ENCODE measurements at places on chromosomes 7 and 10.

DNA sequence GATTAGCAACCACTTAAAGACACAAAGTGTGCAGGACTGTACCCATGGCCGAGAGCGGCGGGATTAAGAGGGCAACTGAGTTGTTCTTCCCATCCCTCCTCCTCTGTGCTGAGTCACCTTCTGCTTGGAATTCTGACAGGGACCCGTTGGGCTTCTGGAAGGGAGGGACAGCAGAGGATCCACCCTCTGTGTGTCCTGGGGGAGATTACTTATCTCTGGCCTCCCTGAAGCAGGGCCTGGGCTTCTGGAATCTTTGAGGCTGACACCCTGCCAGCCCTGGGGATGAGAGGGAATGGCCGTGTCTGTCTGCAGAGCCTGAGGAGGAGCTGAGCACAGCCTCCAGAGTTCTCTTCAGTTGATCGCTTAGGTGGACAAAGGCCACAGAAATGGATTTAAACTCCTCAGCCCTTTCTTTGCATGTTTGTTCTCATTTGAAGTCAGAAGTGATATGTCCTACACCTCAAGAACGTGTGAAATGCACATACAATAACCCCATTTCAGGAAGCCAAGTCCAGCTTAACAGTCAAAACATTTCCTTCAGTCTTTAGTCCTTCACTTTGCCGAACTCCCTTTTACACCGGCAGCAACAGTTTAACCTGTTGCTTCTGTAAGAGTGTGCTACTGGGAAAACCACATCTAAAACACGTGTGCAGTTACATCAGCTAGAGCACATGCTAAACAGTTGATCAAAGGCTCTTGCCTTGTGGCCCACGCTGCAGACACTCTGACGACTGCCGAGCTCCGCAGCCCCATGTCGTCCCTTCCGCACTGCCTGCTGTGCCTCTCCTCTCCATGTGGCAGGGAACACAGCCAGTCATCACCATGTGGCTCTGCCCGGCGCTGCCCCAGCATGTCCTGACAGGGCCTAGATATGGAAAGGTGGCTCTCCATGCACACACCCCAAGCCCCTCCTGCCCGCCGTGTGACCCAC is 55.7 kb downstream of the IKZF1 start:
- no peak for DNase-seq

DNA sequence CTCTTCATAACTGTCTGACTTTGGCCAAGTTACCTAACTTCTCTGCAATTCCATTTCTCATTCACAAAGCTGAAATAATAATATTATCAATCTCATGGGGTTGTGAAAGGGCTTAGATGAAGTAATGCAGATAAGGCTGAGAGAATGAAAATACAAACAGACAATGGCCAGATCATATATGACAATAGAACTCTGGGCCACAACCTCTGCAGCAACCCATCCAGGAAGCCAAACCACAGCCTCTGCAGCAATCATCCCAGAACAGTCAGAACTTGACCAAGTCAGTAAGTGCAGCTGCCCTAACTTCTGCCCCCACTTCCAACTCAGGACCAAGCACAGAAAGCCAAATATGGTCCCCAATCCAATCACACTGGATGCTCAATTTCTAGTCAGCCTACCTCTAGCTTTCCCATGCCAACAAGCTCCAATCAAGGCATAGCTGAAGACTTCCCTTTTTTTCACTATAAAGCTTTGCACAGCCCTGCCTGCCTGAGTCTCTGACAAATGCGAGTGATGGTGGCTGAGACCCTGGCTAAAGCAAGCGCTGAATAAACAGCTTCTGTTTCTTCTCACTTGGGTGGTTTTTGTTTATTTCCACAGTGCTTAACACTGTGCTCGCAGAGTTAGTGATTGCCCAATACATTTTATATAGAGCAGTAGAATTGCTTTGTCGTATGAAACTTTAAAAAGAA is 34.8 kb upstream of the TNPO3 start:
- DNase-seq, result no peak

DNA sequence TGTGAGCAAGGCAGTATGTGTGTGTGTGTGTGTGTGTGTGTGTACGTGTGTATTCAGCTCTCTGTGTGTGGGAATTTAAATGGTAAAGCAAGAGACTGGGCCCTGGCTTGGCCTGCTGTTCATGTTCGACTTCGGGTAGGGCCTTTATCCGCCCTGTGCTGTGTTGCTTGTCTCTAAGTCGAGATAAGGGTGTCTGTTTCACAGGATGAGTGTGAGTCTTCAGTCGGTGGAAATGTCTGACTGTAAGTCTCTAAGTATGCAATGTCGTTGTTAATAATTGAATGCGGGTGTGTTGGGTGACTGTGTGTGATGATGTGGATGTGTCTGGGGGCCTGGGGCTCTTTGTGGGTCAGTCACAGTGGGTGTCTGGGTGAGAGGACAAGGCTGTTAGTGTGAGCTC is 34.8 kb downstream of the HIF1AN start:
- no peak for DNase-seq

GRCh38 chr7:43880596-43880995 is 11.3 kb upstream of the MRPS24 start:
- no peak for DNase-seq

DNA sequence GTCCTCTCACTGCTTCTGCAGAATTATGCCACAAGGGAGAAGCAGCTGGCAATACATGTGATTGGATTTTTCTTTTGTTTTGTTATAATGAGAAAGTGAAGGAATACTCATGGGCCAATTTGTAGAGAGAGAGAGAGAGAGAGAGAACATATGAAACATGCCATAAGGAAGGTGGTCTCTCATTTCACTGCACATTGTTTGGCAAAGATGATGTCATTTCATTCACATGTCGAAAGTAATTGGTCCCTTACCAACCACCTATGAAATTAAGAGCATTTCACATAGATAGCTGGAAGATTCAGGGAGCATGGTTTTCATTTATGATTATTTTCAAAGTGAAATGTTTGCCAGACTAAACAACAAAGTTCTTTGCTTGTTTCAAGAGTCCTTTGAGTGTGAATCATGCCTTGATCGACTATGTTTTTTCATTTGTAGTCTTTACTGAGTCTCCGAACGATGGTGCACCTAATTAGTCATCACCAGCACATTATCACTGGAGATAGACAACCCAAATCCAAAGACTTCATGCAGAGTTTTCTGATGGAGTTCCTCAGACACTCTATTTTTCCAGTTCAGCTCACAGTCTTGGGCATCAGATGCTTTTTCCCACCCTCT is 130.1 kb upstream of the ZEB1 start:
- no peak for DNase-seq

DNA sequence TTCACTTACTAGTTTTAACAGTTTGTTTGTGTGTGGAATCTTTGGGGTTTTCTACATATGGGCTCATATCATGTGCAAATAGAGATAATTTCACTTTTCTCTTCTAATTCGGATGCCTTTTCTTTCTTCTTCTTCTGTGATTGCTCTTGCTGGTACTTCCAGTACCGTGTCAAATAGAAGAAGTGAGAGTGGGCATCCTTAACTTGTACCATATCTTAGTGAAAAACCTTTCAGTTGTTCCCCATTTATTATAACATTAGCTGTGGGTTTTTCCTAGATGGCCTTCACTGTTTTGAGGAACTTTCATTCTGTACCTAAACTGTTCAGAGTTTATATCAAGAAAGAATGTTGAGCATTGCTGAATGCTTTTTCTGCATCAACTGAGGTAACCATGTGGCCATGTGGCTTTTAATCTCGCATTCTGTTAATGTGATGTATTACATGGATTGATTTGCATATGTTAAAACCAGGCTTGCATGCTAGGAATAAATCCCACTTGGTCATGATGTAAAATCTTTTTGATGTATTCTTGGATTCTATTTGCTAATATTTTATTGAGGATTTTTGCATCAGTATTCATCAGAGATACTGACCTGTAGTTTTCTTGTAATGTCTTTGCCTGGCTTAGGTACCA is 78.7 kb downstream of the FAM107B start:
- no peak for DNase-seq

DNA sequence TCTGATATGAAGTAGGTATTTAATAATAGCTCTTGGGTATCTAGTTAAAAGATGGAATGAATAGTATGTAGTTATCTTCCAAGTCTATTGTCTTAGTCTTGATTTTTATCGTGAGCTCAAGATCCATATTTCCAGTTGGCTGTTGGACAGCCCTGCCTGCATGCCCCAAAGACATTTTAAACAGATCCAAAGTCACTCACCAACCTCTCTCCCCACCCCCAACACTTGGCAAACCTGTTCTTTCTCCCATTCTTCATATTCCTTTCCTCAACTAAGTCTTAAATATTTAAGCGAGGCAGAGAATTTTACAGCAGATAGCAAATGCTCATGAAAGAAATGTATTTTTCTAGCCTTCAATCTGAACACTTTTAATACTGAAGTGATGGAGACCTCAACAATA is 80.7 kb upstream of the PALS2 start:
- no peak for DNase-seq

- no peak for DNase-seq
Observed at GRCh38 chr10:27746397-27747095, 927 bp upstream of the MKX start.

GRCh38 chr7:50416527-50417182 is 33.5 kb downstream of the FIGNL1 start:
- DNase-seq, result peak; percentile 7

DNA sequence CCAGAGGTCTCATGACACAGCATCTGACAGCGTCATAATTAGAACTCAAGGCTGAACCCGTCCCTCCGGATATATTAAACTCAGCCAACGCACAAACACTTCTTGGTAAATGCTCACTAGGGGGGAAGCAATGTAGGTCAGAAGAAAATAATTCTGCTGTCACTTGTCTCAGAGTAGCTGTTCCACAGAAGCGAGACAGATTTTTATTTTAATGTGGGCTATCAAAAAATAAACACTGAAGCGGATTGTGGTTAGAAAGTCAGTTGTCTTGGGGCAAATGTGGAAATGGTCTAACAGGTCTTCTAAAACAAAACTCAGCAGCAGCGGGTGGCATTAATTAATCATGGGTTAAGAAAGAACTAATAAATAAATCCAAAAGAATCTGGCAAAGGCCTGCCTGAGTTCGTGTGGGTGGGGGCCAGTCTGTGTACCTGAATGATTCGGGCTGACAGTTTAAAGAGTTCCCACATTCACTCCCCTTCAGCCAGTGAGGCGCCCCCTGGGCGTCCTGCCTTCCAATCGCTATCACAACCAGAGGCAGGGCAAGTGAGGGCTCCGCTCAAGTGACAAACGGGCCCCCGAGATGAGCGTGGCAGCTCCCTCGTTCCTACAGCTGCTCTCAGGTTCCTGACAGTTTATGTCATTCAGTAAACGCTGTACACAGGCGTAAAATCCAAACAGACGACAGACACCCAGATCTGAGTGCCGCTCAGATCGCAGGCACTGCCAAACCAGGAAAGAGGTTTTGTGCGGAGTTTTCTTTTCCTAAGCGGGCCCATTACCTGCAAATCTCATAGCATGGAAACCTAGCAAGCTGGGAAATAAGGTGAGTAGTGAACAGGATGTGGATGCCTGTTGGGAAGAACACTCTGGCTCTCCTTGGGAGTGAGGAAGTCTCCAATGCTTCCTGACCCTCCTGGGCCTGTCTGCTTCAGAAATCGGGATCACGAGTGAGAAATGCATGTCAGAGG is 52.9 kb downstream of the NRAP start:
- DNase-seq, result no peak

- DNase-seq, result no peak
Observed at GRCh38 chr10:78996792-78997129, 72.0 kb upstream of the ZMIZ1 start.

DNA sequence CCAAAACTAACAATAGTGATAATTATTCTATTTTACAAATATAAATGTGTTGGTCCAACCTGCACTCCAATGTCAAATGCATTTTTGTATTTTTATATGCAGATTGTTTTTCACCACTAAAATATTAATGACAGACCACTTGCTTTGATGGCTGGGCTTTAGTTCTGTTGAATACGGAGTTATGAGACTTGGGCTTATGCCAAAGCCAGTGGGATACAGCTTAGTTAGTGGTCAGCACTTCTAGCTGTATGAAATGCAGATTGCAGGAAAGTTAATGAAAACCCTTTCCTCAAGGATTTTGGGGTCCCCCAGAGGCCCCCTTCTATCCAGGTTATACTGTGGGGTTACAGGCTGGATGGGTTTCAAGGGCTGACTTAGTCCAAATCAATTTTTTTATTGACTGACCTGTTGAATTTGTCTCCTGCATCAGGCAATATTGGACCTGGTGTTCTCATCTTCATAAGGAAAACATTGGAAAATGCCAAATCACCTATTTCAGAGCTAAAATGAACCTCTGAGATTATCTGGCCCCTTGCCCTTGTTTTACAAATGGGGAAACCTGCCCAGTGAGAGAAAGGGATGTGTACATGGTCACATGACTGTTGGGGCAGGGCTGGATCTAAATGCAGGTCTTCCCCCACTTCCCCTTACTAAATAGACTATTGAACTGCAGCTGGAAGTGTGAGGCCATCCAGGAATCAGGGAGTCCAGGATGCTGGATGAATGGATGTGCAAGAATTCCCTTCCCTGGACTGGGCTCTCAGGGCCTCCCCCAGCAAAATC is 1085.3 kb downstream of the KCNMA1 start:
- DNase-seq, result no peak

DNA sequence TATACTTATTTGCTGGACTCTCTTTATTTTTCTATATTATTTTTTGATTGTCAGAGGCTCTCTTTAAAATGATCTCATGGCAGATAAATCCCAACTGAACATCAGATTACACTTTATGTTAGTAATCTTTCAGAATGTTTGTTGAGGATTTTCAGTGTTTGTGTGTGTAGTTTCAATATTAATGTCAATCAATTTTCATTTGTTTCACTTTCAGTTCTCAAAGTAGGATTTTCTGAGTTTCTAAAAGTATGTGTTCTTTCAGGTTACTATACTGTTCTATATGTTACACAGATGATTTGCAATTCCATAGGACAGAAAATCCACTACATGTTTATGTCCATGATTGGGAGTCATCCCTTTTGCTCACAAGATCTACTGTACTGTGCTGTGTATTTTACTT is 311.9 kb upstream of the POT1 start:
- no peak for DNase-seq

DNA sequence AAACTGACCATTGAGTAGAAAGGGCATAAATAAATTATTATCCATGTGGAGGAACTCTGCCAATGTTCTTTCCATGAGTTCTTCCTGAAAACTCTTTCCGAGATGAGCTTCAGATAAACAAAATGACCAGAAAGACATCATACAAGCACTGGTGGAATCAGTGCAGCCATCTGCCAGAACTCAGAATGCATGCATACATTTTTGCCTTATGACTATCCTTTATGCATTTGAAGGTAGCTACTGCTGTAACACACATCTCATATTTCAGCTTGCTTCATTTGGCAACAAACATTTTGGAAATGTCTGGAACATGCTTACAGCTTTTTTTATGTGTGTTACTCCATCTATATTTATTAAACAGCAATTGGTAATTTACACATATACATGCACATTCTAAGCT is 448.9 kb downstream of the PLXDC2 start:
- no peak for DNase-seq

- DNase-seq, result no peak
Observed at GRCh38 chr10:98340261-98340939, 72.4 kb upstream of the LOXL4 start.

GRCh38 chr7:50957431-50957830 is 174.7 kb upstream of the GRB10 start:
- DNase-seq, result no peak

DNA sequence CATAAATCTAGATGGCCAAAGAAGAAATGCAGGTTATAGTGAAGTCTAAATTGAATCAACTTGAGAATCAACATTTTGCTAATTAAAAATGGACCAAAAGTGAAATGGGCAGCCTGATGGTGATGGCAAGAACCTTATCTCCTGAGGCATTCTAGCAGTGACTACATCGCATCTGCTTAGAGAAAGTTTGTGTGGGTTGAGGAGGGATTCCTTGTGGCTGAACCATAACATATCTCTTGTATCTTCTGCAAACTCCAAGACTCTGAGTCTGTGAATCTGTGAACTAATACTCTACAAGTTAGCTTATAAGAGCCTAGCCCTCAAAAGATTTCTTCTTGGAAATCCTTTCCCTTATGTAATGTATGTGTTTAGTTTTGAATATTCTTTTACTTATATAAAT is 85.6 kb downstream of the PRKG1 start:
- DNase-seq, result no peak

All from midbrain (tissue), 1 donor.